ENCODE measurements at places on chromosomes 16 and 17.

- DNase-seq, result no peak
Observed at GRCh38 chr16:63744077-63744874, 1377.6 kb downstream of the CDH11 start.

GRCh38 chr16:81419806-81420205 lies 24.8 kb upstream of the CMIP start:
- no peak for DNase-seq

- DNase-seq, result no peak
Observed at GRCh38 chr17:7646457-7646856, 4.3 kb upstream of the ATP1B2 start.

GRCh38 chr17:77288115-77288619 lies 147.4 kb downstream of the SEC14L1 start:
- DNase-seq, result no peak

GRCh38 chr17:82298538-82299421 lies 18.6 kb downstream of the CD7 start:
- no peak for DNase-seq

DNA sequence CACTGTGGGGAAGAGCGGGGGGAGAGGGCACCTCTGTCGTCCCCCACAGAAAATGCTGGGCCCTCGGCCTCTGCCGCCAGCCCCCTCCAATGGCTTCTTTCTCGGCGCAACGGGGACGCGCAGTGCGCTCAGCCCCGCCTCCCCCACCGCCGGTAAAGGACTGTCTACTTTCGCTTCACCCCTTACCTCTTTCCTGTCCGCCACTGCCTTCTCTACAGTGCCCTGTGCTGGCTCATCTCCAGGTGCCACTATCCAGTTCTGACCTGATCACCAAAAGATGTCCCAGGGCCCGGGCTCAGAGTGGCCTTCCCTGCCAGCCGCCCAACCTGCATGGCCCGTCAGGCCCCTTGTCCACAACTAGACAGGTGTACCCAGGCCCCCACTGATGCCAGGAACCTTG lies 7.3 kb downstream of the ENDOV start:
- no peak for DNase-seq

DNA sequence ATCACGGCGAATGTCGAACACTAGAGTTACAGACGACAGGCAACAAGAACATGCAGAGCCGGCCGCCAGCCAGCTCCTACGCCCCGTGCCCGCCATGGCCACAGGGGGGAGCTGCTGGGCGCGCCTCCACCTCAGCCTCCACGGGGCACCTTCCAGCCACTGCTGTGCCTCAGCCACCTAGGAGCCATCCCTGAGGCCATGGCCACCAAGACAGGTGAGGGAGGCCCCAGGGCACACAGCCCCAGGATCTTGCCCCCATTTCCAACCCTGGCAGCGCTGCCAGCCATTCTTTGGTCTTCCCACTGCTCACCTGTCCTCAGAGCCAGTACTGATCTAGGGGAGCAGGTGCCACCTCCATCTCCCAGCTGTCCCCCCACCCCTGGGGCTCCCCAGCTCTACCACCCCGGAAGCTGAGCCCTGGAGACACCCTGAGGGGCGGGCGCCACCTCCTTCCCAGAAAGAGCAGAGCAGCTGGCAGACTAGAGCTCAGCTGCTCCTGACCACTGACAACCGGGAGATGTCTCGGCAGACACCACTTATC lies 11.8 kb downstream of the GNPTG start:
- peak; percentile 87 for DNase-seq

DNA sequence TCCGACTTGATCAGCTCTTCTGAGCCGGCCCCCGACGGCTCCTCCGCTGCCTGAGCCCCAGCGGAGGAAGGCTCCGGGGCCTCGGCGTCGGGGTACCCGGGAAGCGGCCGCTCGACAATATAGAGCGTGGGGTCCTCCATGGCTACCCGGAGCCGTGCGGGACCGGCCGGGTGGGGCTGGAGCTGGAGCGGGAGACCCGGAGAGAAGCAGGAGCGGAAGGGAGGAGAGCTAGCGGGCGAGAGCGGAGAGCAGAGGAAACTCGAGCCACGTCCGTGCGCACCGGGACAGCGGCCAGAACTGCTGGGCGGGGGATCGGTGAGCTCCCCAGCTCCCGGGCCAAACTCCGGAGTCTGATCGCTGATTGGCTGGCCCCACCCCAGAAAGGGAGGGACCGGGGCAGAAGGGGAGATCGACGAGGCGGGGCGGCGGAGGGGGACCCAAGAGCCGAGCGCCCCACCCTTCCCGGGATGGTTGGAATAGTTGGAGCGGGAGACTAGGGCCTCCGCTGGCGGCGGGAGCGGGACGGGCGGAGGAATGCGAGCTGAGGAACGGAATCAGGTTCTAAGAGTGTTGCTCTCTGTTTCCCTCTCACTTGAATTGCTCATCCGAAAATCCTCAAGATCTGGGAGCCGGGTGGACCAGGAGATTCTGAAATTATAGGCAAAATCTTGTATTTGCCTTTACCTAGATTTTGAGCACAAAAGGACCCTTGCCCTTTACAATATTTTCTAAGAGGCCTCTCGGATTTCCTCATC lies at the start of gene CAVIN1:
TSS of gene CAVIN1 (minus strand) at position 299 of the 755 bp plus-strand sequence. CDS start at position 140, 159 bp downstream.
- peak; percentile 69 for DNase-seq

DNA sequence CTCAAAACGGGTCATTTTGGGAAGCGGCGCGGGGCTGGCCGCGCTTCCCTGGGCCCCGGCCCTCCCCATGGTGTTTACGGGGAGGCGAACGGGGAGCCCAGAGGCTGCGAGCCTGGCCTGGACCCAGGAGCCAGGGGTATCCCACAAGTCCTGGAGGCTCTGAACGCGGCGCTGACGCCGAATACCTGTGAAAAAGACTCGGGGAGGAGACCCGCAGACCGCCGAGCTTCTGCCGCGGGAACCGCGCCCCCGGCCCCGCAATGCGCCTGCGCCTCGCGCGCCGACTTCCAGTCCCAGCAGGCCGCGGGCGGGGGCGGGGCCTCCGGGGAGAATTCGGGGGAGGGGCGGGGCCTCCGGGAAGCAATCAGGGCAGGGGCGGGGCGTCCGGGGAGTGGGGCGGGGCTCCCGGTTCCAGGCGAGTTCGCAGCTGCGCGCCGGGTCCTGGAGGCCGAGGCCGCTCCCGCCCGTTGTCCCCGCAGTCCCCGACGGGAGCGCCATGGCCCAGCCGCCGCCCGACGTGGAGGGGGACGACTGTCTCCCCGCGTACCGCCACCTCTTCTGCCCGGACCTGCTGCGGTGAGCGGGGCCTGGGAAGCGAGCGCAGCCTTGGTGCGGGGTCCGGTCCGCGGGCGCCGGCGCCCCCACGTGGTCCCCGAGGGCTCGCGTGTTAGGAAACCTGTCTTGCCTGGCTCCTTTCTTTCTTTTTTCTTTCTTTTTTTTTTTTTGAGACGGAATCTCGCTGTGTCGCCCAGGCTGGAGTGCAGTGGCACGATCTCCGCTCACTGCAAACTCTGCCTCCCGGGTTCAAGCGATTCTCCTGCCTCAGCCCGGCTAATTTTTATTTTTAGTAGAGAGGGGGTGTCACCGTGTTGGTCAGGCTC lies at the start of gene DECR2:
TSS of gene DECR2 (plus strand) at position 418 of the 881 bp plus-strand sequence. CDS start at position 497, 79 bp downstream.
- peak; percentile 99 for DNase-seq

GRCh38 chr16:89184933-89185794 lies 13.6 kb downstream of the CDH15 start:
- DNase-seq, result no peak

- DNase-seq, result no peak
Observed at GRCh38 chr17:7215652-7216180, 3.9 kb downstream of the DLG4 start.

GRCh38 chr16:84022644-84023043 lies 20.0 kb downstream of the SLC38A8 start:
- no peak for DNase-seq

- DNase-seq, result no peak
Observed at GRCh38 chr17:62668091-62668804, 40.8 kb downstream of the MRC2 start.

- no peak for DNase-seq
Observed at GRCh38 chr17:1156864-1157263, 22.9 kb downstream of the ABR start.

DNA sequence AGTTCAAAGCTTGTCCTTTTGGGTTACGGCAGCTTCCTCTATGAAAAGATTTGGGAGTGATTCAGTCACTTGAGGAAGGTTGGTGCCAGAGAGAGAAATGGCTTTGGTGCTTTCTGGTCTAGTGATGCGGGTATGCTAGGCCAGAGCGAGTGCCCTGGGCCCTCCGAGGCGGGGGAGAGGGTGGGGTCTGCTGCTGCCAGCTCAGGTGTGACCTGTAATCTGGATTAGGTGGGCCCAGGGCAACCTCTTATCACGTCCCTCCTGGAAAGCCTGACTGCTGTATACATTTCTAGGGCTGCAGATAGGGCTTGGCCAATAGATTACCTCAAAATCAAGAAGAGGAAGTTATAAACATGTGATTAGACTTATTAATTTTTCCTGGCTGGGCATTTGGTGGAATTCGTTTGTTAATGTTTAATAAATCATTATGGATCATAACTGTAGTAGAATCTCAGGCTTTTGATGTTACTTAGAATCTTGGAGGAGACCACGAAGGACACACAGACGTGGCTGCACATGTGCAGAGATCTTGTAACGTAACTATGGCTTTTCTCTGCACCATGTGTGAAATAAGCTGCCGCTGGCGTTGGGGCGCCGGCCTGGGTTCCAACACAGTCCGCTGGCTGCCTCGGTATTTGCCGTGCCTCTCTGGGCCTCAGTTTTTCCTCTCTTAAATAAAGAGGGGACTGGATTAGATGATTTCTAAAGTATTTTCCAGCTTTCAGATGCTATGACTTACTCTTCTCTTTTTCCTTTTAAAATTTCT lies 1.2 kb downstream of the IRF8 start:
- DNase-seq, result no peak

DNA sequence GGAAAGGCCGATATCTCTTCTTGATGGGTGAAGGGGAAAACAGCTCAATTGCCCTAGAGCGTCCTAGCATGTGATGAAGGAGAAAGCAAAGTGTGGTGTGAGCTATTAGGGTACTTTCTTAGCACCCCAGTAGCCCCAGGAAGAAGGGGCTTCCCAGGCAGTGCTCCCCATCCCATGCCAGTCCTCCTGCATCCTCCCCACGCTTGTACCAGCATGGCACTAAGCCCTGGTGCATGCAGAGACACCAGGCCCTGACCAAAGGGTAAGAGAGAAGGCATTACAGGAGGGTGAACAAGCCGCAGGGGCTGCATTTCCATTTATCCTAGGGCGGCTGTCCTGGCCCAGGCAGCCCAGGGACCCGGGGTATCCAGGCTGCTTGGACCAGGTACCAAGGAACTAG lies 3.1 kb downstream of the CYB561 start:
- no peak for DNase-seq

- no peak for DNase-seq
Observed at GRCh38 chr17:60656499-60656898, 21.2 kb upstream of the BCAS3 start.

DNA sequence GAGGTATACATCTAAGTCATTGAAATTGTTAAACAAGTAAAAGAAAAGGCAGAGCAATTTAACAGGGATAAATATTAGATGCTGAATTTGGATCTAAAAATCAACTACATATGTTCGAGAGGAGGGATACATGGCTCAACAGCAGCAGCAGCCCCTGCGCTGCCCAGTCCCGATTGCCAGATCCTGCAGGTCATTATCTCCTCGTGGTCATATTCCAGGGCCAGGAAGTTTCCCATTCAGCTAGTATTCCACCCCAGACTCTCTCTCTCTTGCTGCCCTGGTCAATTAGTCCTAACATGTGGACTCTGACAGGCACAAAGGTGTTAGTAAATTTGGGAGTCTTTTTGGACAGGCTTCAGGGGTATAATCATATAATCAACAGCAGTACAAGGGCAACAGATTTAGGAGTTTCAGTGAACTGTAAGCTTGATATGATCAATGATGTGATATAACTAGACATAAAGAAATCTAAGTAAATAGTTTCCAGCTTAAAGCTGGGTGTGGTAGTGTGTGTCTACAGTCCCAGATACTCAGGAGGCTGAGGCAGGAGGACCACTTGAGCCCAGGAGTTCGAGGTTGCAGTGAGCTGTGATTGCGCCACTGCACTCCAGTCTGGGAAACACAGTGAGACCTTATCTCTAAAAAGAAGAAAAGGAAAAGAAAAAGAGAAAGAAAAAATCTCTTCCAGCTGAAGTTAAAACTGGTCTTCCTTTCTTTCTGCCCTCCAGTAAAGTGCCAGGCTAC lies 96.5 kb upstream of the MED13 start:
- DNase-seq, result no peak

GRCh38 chr16:53792161-53792951 lies 88.4 kb downstream of the FTO start:
- DNase-seq, result no peak

- DNase-seq, result peak; percentile 48
Observed at GRCh38 chr17:72118335-72119076, 2.3 kb upstream of the SOX9 start.

DNA sequence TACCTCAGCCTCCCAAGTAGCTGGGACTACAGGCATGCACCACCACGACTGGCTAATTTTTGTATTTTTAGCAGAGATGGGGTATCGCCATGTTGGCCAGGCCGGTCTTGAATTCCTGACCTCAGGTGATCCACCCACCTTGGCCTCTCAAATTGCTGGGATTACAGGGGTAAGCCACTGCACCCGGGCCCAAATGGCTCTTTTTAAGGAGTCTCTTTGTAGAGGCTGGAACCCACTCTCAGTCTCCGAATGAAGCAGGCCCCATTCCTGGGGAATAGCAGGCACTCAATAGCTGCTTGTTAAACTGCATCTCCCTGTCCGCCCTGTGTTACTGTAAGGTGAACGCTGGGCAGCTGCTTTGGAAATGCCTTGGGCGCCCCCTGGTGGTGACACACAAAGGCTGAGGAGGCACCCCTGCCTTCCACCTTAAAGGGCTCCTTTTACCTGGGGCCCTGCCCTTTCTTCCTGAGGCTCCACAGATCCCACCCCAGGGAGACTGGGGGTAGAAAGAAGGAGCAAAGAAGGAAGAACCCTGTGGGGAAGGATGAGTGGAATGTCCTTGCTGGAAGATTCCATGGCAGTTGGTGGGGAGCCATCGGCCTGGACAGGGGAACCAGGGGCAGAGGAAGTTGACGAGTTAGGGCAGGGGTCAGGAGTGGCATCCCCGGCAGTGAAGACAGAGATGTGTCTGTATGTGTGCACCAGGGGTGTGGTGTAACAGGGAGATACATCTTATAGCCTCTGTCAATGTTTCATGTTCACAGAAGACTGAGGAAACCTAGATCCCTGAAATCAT lies 6.1 kb upstream of the SP2 start:
- DNase-seq, result peak; percentile 81

DNA sequence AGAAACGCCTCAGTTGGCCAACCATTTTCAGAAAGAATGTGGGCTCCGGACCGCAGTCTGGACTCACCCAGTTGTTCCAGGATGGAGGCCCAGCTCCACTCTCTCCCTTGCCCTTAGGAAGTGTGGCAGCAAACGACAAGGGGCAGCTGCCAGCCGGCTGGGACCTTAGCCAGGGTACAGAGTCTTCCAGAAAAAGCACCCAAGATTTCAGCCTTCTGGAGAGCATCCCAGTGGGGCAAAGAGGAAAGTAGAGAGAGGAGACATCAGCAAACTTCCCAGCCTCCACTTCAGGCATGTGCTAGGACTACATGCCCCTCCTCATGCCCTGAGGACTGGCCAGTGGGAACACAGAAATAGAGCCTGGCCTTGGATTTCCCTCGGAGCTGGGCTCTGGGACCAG lies 56.8 kb upstream of the SCNN1B start:
- DNase-seq, result no peak

- DNase-seq, result no peak
Observed at GRCh38 chr16:61792194-61792909, 243.9 kb downstream of the CDH8 start.

Measured in GM10248 (cell line).